Kidney epithelial cell (primary cell): ENCODE measurements at places on chromosomes 11 and 22. TPM values are rescaled to one million over a fixed set of nuclear protein-coding genes. Genes with fewer than 3 reads are reported as not detected.
A peak's percentile ranks its signal among the peaks of the same experiment; 100 is the strongest.

DNA sequence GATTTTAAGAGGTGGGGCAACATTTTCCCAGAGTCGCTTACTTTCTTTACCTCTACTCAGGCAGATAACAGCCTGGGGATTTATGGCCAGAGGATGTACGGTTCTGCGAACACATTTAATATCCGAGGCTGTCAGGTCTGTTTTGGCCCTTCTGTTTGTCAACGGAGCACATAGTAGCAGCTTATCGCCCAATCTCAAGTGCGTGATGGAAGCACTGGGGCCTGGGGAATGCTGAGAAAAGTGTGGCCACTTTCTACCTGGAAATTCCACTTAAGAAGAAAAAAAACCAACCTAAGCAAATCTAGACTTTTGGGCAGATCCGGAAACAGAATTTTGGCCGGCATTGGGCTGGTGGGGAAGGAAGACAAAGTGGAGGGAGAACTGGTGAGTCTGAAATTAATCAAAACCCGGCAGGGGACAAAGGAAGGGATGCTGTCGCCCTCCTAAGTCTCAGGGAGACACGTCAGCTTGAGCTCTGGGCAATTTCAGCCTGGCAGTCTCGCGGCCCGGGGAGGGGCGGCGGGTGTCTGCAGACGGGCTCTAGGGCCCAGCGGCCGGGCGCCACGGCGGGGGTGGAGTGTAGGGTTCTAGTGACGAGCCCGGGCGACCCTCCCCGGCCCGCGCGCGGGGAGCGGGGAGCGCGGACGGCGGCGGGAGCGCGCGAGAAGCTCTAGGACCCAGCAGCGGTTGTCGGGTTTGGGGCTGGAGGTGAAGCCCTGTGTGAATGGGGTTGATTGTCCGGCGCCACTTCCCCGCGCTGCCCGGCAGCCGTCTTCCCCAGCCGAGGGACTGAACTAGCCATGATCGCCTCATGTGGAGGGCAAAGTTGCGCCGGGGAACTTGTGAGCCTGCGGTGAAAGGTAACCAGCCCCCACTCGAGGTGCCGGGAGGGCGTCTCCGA is at the start of gene AMOTL1:
Gene AMOTL1 (plus strand): TSS at position 656 of the 901 bp plus-strand sequence. CDS start 156 bp downstream, at position 812.
- DNase-seq = peak; percentile 74

GRCh38 chr22:36395915-36396314 is 8.1 kb upstream of the MYH9 start:
- no peak for DNase-seq

GRCh38 chr11:86201371-86201884 is 43.1 kb upstream of the EED start:
- no peak for DNase-seq

GRCh38 chr22:29520851-29521250 is 32.7 kb downstream of the THOC5 start:
- DNase-seq = no peak

TMEM121B gene
- 1.5 and 2.5 TPM in 2 replicates for total RNA-seq
